Hindlimb muscle (tissue), 1 donor: ENCODE measurements at places on chromosomes 3 and 15. TPM values are rescaled to one million over a fixed set of nuclear protein-coding genes. Genes with fewer than 3 reads are reported as not detected.

- no peak for DNase-seq
These were observed 365.6 kb downstream of the MAGI1 start for GRCh38 chr3:65672871-65673815.

GRCh38 chr15:49741712-49742111 is 120.9 kb downstream of the DTWD1 start:
- no peak for DNase-seq

DNA sequence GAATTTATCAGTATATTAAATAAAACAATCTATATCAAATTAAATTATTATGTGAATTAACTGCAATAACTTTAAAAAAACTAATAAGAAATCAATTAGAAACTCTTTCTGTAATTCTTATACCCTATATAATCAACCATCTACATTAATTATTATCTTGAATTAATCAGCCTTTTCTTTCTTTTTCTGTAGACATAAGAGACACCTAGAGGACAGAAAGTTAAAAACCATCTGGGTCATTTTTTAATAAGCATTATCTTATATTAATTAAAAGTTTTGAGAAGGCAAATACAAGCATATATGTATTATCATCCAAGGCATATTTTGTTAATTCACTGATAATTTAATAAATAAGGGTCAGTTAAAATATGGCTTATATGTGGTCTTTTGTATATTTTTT is 24.2 kb upstream of the SLC25A26 start:
- DNase-seq = no peak

The GMNC gene
- polyA plus RNA-seq = not detected

DNA sequence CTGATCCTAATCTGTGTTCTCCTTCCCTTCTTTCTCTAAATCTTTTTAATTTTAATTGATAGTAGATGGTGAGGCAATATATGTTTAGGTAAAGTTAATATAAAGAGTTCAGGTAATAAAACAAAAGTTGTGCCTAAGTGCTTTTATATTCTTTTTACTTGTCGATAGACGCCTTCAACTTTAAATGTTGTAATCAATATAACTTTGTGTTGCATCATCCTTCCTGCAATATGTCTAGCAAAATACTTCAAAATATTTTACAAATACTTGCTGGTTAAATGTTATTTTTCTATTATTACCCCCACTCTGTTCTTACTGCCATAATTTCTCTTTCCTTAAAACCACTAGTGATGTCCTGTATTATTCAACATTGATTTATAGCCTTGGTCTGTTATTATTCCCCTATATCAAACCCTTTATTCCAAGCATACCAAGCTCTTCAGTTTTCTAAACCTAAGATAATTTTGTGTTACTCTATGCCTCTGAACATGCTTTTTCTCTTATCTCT is 92.4 kb downstream of the NAALADL2 start:
- DNase-seq = no peak

DNA sequence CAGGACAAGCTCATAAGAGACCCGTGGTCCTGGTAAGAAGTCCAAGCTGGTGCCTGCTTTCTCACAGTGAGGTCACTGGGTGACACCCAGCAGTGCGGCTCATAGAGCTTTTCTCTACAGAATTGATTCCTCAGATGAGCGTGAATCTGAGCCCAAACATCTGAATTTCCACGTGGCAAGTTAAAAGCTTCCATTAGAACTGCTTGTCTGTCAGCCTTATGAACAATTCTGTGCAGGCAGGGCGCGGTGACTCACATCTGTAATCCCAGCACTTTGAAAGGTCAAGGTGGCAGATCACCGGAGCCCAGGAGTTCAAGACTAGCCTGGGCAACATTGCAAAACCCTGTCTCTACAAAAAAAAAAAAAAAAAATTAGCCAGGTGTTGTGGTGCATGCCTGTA is 113.1 kb upstream of the ABHD17C start:
- no peak for DNase-seq

- DNase-seq = no peak
These were observed 86.5 kb downstream of the MB21D2 start for GRCh38 chr3:192831111-192831644.

- DNase-seq = no peak
These were observed at the start of gene CPNE9 for GRCh38 chr3:9703736-9704346. CPNE9 (plus strand) TSS chr3:9703833; CDS start chr3:9703997, 164 bp downstream.

DNA sequence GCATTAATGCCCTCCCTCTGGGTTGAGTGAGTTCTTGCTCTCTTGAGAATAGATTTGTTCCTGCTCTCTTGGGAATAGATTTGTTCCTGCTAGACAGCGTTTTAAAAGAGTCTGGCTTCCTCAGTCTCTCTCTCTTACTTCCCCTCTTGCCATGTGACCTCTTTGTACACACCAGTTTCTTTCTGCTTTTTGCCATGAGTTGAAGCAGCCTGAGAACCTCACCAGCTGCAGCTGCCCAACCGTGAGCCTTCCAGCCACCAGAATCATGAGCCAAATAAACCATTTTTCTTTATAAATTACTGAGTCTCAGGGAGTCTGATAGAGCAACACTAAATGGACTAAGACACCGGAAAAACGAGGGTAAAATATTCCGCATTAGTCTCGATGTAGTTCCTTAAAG is 253.6 kb downstream of the CNTN6 start:
- no peak for DNase-seq

GRCh38 chr3:5165698-5166097 is 21.8 kb upstream of the EDEM1 start:
- DNase-seq = no peak

DNA sequence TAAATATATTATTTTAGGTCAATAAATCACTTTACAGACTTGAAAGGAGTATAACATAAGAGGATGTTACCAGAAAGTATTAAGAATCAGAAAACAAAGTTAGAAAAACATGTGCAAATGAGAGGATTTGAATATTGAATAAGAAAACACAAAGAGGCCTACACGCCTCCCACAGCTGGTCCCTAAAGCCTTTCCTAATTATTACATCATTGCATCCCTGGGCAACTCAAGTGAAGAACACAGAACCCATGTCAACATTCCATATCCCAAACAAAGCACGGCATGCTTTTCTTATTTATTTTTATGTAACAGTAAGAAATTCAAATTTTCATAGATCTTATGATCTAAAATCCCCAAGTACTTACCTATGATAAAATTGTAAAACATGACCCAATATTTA is 61.2 kb downstream of the HERC1 start:
- DNase-seq = no peak

- no peak for DNase-seq
These were observed 149.0 kb downstream of the APBA2 start for GRCh38 chr15:29034593-29035335.

The ADGRG7 gene
- not detected for polyA plus RNA-seq

The CCRL2 gene
- polyA plus RNA-seq = 0.74 TPM

DNA sequence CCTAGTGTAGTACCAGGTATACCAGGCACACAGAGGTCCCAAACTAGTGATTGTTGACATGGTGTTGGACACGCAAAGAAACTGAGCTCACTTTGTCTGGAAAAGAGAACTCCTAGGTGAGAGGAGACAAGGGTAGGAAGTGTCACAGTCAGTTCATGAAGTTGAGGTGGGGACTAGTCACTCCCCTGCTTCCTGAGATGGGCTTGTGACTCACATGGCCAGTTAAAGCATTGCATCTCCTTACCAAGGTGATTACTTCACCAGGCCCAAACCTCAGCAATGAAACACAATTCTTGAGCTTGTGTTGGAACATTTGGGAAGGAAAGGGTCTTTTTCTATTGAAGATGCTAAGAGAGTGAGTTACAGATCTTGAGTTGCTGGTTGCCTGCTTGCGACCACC is 49.2 kb upstream of the RAD18 start:
- DNase-seq = no peak

The A4GNT gene
- not detected for polyA plus RNA-seq

DNA sequence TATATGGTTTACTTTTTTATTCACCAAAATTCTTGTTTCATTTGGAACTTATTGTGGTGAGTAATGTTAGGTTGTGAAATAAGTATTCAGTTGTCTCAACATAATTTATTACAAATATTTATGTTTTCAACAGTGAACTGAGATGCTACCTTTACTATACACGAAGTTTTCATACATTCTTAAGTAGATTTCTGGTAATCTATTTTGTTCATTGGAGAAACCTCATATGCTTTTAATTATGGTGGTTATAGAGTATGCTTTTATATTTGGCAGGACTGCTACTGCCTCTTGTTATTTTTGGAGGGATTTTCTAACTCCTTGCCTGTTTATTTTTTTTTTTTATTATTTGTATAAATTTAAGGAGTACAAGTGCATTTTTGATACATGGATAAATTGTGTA is 253.1 kb downstream of the NLGN1 start:
- no peak for DNase-seq

The KNG1 gene
- polyA plus RNA-seq = 0.06 TPM

DNA sequence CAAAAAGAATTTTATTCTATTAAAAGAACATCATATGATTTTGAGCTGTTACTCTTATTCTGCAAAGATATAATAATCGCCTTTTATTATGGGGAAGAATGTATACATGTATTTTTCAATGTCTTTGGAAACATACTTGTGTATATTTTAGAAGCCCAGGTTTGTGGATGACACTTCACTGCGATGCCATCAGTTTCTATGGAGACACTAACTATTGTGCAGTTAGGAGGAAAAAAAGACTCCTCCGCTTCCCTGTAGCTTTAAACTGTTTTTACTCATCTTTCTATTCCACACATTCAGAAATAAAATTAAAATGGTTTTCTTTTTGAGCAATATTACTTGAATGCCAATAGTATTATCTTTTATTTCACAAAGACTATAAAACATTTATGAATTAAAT is 305.0 kb downstream of the NLGN1 start:
- DNase-seq = no peak

DNA sequence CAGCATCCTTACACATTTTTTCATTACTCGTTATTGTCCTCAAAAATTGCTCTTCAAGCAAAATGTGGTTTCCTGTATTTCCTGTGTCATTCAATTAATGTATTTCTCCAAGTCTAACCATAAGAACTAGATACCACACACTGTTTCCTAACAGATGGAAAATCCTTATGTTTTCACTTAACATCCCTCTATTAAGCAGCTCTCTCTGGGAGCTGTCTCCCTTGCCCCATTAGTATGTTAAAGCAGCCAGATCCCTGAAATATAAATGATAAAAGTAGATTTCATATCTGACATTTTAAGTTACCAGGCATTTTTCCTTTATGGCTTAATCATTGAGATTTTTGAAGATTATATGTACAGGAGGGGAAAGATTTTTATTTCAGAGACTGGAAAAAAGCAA is 15.9 kb downstream of the PFN2 start:
- DNase-seq = no peak

GRCh38 chr3:94064243-94064860 is 1.5 kb downstream of the NSUN3 start:
- no peak for DNase-seq

DNA sequence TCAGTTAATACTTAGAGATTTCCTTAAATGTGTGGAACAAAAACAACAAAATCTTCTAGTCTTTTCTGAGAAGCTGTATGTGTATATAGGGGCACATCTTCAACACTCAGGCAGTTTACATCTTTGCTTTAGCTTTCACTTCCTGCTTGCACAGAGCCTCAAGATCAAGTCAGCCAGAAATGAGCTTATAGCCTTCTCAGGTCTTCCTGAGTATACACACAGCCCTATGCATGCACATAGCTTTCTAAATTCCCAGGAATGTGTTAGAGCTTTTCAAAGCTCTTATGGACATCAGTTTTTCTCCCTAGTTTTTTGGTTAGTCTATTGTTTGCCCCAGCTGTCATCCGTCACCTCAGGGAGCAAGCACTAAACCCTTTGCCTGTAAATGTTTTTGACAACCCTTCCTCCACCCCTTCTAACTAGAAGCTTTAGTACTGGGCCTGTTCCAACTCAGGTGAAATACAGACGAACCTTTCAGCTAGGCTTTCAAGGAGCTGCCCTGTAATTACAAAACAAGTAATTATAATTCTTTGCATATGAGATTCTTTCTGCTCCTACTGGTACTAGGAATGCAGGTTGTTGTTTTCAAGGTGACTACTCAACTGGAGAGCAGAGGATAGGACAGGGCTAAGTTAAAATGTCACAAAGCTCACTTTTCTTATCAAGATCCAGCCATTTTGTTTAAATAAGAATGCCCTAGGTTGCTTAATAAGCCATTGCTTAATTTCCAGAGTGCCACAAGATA is 22.6 kb upstream of the MTMR10 start:
- DNase-seq = no peak

The LRTM1 gene
- 96.0 TPM for polyA plus RNA-seq

The CCDC9B gene
- polyA plus RNA-seq = 22.2 TPM

DNA sequence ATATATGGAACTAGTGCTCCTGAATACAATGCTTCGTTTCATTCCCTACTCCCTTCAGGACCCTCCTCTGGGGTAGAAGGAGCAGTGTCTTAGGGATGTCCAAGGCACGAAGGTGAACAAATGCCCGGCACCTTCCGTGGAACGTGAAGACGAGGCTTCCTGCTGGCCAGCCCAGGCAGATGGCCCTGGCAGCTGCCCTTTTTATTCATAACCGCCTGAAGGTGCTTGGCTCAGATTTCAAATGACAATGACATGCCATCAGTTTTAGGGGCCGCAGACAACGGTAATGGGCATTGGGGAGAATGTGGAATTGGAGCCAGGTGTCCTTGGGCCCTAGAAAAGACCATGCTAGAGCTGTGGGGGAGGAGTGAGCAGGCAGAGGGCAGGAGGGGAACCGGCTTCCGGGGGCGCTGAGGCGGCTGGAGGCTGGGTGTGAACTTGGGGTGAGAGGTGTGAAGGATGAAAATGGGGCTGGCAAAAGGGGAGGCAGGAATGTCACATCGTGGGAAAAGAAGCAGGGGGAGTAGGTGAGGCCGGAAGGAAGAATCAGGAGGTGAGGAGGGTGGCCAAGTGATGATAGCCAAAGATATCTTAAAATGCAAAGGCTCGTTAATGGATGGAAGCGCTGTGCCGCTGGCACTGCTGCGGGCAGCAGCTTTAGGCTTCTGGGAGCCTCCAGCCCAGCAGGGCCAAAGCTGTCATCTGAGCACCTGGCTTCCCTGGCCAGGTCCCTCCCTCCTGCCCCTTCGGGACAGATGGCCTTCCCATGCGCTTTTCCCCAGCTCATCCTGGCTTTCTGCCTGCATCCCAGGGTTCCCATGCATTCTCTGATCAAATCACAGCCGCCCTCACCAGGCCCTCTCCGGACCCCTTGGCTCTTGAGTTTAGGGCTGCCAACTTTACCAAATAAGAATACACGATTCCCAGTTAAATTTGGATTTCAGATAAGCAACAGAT is 93.7 kb downstream of the TMEM266 start:
- DNase-seq = no peak

DNA sequence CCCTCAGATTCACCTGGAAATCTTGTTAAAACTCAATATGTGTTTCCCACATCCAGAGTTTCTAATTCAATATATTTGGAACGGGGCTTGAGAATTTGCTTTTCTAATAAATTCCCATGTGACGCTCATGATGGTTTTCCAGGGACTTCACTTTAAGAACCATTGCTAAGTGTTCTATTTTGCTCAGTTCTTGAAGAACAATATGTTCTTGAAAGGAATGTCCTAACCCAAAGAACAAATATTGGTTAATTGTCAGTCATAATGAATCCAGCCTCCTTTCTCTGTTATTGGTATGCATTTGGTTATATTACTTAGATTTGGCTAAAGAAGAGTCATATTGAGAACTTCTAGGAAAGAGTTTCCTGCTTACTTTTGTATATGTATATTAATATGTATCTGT is 4.4 kb upstream of the PLSCR2 start:
- DNase-seq = no peak

The SNTN gene
- not detected for polyA plus RNA-seq
